ENCODE measurements at places on chromosomes 2 and 18. TPM values are rescaled to one million over a fixed set of nuclear protein-coding genes. Genes with fewer than 3 reads are reported as not detected.

GRCh38 chr18:43524260-43524659 lies 247.0 kb upstream of the SYT4 start:
- H3K27ac ChIP-seq: no peak overlapping the region
- H3K4me1 ChIP-seq: no peaks in the 10 kb centered on the region
- H3K36me3 ChIP-seq: no peaks in the 10 kb centered on the region

DNA sequence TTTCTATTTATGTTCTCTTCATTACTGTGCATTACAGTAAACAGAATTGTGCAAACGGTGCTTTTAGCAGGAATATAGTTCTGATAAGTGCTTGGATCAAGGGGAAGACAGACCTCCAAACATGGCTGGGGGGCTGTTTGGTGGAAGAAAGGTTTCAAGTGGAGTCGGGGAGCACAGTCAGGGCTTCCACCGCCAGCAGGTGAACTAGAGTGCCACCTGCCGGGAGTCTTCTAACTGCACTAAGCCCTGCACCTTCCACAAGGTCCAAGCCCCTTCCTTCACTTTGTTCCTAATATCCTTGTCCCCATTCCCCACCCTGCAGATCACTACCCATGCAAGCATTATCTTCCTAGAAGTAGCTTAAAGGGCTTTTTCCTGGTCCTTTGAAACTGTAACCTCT lies 11.1 kb downstream of the ONECUT2 start:
- H3K36me3 ChIP-seq: no peaks in the 10 kb centered on the region
- no peaks in the 10 kb centered on the region for H3K4me1 ChIP-seq
- DNase-seq: no peak
- H3K27ac ChIP-seq: no peak overlapping the region
- H3K27me3 ChIP-seq: peaks cover 30% of the 10 kb centered on the region
- H3K4me3 ChIP-seq: no peak overlapping the region

DNA sequence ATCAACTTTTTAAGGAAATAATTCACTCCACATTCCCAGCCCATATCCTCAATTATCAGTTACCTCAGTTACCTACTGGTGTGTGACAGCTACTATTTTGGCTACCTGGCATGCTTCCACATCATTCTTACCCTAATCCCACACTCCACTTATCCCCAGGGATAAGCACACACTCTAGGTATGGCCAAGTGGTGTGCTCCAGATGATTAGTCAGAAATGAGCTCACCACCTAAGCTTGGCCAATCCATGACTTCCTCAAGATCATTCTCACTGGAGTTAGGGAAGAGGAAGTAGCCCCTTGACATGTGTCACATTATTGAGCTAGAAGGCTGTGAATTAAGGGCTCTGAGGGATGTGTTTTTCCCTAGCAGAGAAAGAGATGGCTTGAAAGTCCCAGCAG lies 20.9 kb upstream of the SMAD4 start:
- H3K4me1 ChIP-seq: no peaks in the 10 kb centered on the region
- H3K27ac ChIP-seq: no peak overlapping the region
- no peak for DNase-seq
- no peaks in the 10 kb centered on the region for H3K36me3 ChIP-seq

- no peak for DNase-seq
- no peaks in the 10 kb centered on the region for H3K4me1 ChIP-seq
- H3K36me3 ChIP-seq: no peaks in the 10 kb centered on the region
- no peak overlapping the region for H3K27ac ChIP-seq
- no peak overlapping the region for H3K4me3 ChIP-seq
Measured at GRCh38 chr2:224657349-224657748, 58.8 kb downstream of the CCDC195 start.

DNA sequence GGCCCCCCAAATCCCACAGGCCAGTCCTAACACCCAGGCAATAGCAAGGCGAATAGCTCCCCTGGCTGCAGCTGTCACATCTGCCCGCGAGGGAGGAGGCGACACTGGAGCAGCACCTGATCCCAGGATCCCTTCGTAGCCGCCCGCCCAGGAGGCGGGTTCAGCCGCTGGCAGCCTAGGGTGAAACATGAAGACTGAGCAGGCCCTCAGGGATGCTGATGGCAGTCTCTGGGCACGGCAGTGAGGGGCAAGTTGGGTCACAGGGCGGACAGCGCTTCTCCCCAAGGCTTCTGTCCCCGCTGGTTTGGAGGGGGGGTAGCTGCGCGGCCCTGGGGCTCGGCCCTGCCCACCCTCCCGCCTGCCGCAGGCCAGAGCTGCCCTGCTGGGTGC lies 1.9 kb downstream of the DNMT3A start:
- no peaks in the 10 kb centered on the region for H3K27me3 ChIP-seq
- no peak for DNase-seq
- H3K4me1 ChIP-seq: no peaks in the 10 kb centered on the region
- no peaks in the 10 kb centered on the region for H3K36me3 ChIP-seq
- H3K27ac ChIP-seq: no peak overlapping the region
- H3K4me3 ChIP-seq: no peak overlapping the region

GRCh38 chr2:232280341-232280740 lies 98.2 kb upstream of the ALPP start:
- no peak overlapping the region for H3K27ac ChIP-seq
- no peak overlapping the region for H3K4me3 ChIP-seq
- H3K4me1 ChIP-seq: no peaks in the 10 kb centered on the region
- no peaks in the 10 kb centered on the region for H3K36me3 ChIP-seq

DNA sequence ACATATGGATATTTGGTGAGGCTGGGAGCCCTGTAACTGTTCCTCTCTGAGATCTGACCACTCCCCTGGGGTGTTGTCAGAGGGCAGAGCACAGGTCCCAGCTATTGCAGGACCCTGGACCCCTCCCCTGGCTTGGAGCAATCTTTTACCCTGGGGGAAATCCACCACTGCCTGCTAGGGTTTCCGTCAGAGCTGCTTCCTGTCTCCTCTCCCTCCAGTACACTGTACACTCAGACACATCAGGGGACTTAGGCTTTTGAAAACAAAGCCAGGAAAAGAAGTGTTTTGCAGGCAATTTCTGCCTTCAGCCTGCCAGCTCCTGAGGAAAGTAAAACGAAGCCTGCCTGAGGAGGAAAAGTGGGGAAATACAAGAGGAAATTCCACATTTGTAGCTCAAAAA lies 13.2 kb upstream of the CEP68 start:
- peaks cover 7% of the 10 kb centered on the region for H3K27me3 ChIP-seq
- H3K36me3 ChIP-seq: no peaks in the 10 kb centered on the region
- peak; percentile 82 for DNase-seq
- peaks cover 10% of the 10 kb centered on the region for H3K4me1 ChIP-seq
- peak overlapping the region; percentile 80 for H3K27ac ChIP-seq

- no peaks in the 10 kb centered on the region for H3K36me3 ChIP-seq
- H3K4me1 ChIP-seq: no peaks in the 10 kb centered on the region
- no peak overlapping the region for H3K4me3 ChIP-seq
- no peaks in the 10 kb centered on the region for H3K27me3 ChIP-seq
- no peak for DNase-seq
Measured at GRCh38 chr2:172196768-172197431, 94.2 kb upstream of the DLX2 start.

GRCh38 chr2:26609839-26610277 lies 31.3 kb downstream of the CIB4 start:
- H3K27me3 ChIP-seq: peaks cover 10% of the 10 kb centered on the region
- H3K4me3 ChIP-seq: no peak overlapping the region
- H3K4me1 ChIP-seq: no peaks in the 10 kb centered on the region
- H3K36me3 ChIP-seq: no peaks in the 10 kb centered on the region
- no peak for DNase-seq
- no peak overlapping the region for H3K27ac ChIP-seq

- H3K4me1 ChIP-seq: no peaks in the 10 kb centered on the region
- DNase-seq: no peak
- H3K27me3 ChIP-seq: no peaks in the 10 kb centered on the region
- H3K27ac ChIP-seq: no peak overlapping the region
Measured at GRCh38 chr18:47826157-47827074, 104.0 kb downstream of the SMAD2 start.

DNA sequence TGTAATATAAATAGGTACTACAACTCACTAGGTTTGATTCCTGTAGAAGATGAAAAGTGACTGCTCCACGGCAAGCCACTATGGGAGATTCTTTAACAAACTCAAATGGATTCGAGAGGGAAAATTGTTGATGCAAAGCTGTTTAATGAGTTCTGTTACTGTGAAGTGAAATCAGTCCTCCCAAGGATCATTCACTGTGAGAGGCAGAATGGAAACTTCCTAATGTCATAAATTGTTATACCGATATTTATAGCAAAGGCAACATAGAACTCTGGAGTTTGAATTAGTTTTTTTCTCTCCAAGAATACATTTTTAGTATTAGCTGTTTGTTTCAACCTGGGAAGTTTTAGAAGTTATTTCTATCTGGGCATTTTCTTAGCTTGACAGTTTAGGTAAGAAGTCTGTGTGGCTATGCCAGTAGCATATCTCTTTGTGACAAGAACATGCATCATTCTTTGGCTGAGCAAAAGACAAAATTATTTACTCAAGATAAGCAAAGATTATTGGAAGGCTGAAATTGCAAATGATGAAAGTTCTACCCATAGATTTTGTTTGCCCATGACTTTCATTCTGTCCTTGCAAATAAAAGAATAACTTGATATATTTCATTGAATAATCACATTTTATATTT lies 979.7 kb downstream of the DPP10 start:
- no peaks in the 10 kb centered on the region for H3K4me1 ChIP-seq
- no peaks in the 10 kb centered on the region for H3K36me3 ChIP-seq
- H3K27me3 ChIP-seq: no peaks in the 10 kb centered on the region
- DNase-seq: no peak

- H3K4me3 ChIP-seq: no peak overlapping the region
- H3K4me1 ChIP-seq: no peaks in the 10 kb centered on the region
- DNase-seq: no peak
Measured at GRCh38 chr2:212193056-212193455, 345.5 kb downstream of the ERBB4 start.

DNA sequence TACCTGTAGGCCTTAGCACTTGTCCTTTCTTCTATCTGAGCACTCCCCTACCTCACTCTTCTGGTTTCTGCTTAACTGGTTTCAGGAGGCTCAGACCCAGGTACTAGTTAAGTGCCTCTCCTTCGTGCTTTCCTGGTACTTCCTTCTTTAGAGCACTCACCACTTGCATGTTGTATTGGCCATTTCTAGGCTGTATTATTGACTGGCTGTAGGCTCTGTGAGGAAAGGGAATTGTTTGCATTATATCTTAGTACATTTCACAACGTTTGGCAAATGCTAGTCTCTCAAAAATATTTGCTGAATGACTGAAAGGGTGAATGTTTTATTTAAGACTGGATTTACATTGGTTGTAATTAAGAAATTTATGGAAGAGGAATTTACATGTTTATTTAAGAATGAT lies 36.0 kb upstream of the SCN1A start:
- no peaks in the 10 kb centered on the region for H3K4me1 ChIP-seq
- DNase-seq: no peak
- no peak overlapping the region for H3K4me3 ChIP-seq
- no peaks in the 10 kb centered on the region for H3K27me3 ChIP-seq

- H3K36me3 ChIP-seq: no peaks in the 10 kb centered on the region
- DNase-seq: no peak
- no peak overlapping the region for H3K4me3 ChIP-seq
- H3K4me1 ChIP-seq: no peaks in the 10 kb centered on the region
- H3K27me3 ChIP-seq: no peaks in the 10 kb centered on the region
Measured at GRCh38 chr2:233338046-233338445, 16.2 kb upstream of the DGKD start.

- no peak overlapping the region for H3K4me3 ChIP-seq
- H3K36me3 ChIP-seq: no peaks in the 10 kb centered on the region
- no peak overlapping the region for H3K27ac ChIP-seq
- peaks cover 11% of the 10 kb centered on the region for H3K27me3 ChIP-seq
Measured at GRCh38 chr2:54726940-54727339, 3.5 kb downstream of the EML6 start.

DNA sequence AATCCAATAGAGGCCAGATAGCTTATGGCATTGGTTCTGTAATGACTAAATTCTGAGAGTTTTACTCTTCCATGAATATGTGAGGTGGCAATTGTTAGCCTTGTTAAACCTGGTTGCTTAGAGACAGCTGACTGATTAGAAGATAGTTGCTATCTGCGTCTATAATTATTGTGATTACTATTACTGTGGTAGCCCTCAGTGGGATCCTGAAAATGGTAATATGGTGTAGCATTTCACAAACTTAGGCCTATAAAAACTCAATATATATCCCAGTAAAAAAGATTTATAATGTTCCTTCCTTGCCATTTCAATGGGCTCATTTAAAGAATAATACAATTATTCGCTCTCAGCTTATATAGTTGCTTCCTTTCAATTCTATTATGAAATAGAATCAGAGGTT lies 405.8 kb upstream of the CDH2 start:
- no peak overlapping the region for H3K4me3 ChIP-seq
- no peaks in the 10 kb centered on the region for H3K27me3 ChIP-seq
- H3K4me1 ChIP-seq: no peaks in the 10 kb centered on the region
- DNase-seq: no peak
- no peaks in the 10 kb centered on the region for H3K36me3 ChIP-seq

- peaks cover 4% of the 10 kb centered on the region for H3K27me3 ChIP-seq
- H3K27ac ChIP-seq: no peak overlapping the region
- H3K4me1 ChIP-seq: no peaks in the 10 kb centered on the region
- H3K36me3 ChIP-seq: no peaks in the 10 kb centered on the region
- H3K4me3 ChIP-seq: no peak overlapping the region
Measured at GRCh38 chr2:207782238-207783030, 12.7 kb upstream of the FZD5 start.

DNA sequence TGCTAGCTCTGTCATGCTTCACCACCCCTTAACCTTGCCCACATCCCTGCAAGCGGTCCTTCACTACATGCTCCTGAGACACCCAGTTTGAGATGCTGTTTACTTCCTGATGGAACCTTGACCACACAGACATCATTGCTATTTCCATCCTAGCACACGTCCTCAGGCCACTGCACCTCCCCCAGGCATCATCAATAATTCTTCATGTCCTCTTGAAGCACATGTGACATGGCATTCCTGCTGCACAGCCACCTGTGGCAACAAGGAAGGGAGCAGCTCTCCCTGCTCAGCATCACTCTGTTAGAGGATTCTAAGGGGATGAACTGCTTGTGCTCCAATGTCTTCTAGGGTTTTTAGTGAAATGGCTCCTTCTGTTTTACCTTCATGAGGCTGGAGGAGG lies 26.1 kb upstream of the ST3GAL5 start:
- H3K4me1 ChIP-seq: no peaks in the 10 kb centered on the region
- H3K36me3 ChIP-seq: no peaks in the 10 kb centered on the region
- DNase-seq: no peak
- no peaks in the 10 kb centered on the region for H3K27me3 ChIP-seq
- no peak overlapping the region for H3K4me3 ChIP-seq
- H3K27ac ChIP-seq: no peak overlapping the region

GRCh38 chr2:141280037-141280436 lies 850.8 kb downstream of the LRP1B start:
- no peaks in the 10 kb centered on the region for H3K36me3 ChIP-seq
- no peaks in the 10 kb centered on the region for H3K27me3 ChIP-seq
- H3K27ac ChIP-seq: no peak overlapping the region
- no peak overlapping the region for H3K4me3 ChIP-seq

The KLHL30 gene
- polyA plus RNA-seq: not detected

The IL36RN gene
- not detected for polyA plus RNA-seq

The L3MBTL4 gene
- not detected for polyA plus RNA-seq

The POTEI gene
- 0.10 TPM for polyA plus RNA-seq

The FRZB gene
- 0.03 TPM for polyA plus RNA-seq

The GKN1 gene
- polyA plus RNA-seq: not detected

The REG1B gene
- not detected for polyA plus RNA-seq

The STEAP3 gene
- polyA plus RNA-seq: 10.6 TPM
